Stimulated activated CD8-positive, alpha-beta memory T cell treated with anti-CD3 and anti-CD28 coated beads, Interleukin-4, amount 100 ng/mL, for 4 hours (primary cell): ENCODE measurements at places on chromosomes 6 and 20.

- DNase-seq: no peak
These were observed 9.6 kb upstream of the TJAP1 start for GRCh38 chr6:43467752-43468151.

- DNase-seq: no peak
These were observed 222.2 kb downstream of the TMEM242 start for GRCh38 chr6:157101166-157101565.

- DNase-seq: no peak
These were observed 168.9 kb downstream of the CDK19 start for GRCh38 chr6:110646419-110646698.

- DNase-seq: no peak
These were observed 125.6 kb downstream of the EYA2 start for GRCh38 chr20:47020231-47020630.

DNA sequence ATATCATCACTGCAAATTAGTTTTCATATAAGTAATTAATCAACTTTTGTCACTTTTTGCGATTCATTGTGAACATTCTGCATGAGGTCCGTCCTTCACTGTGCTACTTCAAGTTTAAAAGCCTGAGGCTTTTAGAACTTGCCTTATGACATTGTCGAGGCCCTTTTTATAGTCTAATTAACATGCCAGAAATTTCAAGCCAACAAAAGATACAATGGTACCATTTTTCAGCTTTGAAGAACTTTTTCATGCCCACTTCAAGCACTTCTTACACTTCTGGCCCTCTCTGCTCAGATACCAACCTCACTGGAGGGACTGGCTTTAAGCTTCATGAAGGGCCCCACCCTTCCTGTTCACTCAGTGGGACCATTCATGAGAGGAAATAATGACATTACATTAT lies 323.1 kb downstream of the TPBG start:
- DNase-seq: no peak

GRCh38 chr6:19472153-19472552 lies 365.0 kb upstream of the ID4 start:
- no peak for DNase-seq

GRCh38 chr6:85113934-85114580 lies 335.8 kb upstream of the NT5E start:
- no peak for DNase-seq

GRCh38 chr20:47799116-47799715 lies 13.9 kb upstream of the SULF2 start:
- no peak for DNase-seq

DNA sequence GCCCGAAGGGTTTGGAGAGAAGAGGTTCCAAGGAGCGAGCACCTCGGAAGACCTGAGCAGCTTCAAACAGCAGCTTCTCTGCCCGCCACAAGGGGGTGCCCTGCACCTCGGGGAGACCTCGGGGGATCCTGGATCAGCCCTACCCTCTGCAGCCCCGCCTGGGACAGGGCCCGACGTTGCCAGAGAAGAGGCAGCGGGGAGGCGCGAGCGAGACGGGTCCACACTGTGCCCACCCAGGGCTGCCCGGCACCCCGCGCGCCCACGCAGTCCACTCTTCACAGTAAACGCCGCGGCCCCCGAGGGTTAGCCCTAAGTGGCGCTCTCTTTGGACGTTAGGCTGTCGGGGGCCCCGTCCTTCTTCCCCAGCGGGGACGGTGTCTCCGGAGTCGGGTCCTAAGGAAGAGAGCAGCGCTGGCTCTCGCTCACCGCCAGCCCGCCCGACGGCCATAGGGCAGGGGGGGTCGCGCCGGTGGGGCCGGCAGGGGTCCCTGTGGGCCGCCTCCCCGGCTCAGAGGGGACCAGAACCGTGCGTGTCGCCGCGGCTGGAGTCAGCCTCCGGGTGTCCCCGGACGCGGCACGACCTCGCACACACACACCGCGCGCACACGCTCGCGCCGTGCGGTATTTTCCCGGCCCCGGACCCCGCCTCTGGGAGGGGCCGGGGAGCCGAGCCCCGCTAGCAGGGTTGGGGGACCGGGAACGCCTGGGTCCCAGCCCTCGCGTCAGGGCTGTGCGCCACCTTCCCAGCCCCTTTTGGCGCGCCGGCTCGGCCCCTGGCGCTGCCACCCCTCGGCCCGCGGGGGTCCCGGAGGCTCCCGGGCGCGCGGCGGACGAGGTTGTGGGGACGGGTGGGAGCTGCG lies 929 bp downstream of the CDH22 start:
- peak; percentile 49 for DNase-seq

- DNase-seq: no peak
These were observed 55.1 kb upstream of the APCDD1L start for GRCh38 chr20:58570204-58570859.

- no peak for DNase-seq
These were observed 44.9 kb upstream of the TMEM170B start for GRCh38 chr6:11492464-11493290.

DNA sequence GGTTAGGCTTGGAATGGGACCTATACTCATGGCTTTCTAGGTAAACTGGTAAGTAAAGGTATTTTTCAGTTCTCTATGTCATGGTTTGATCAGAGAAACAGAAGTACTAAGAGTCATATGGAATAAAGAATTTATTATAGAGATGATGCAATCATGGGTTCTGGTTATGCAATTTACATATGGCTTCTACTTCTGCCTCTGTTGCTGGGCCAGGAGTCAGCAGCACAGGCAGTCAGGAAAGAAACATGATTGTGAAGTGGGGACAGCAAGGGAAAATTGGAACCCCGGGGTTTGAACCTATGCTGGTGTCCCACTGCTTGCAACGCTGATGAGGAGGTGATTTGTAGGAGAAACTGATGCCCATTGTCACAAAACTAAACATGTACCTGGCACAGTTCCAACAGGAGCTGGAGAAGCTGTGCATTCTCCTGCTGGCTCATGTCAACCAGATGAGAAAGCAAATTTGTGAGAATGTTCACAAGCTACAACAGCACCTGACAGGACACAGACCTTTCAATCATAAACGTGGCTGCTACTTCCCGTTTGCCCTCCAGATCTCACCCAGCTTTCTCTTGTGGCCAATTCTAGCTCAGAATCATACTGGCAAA lies 887.1 kb downstream of the TFAP2A start:
- DNase-seq: no peak

- DNase-seq: no peak
These were observed 1956.6 kb upstream of the DEFB115 start for GRCh38 chr20:29300579-29301551.

- DNase-seq: no peak
These were observed 241.1 kb downstream of the TENT5A start for GRCh38 chr6:81511423-81511822.

- no peak for DNase-seq
These were observed 61.1 kb downstream of the ID4 start for GRCh38 chr6:19898141-19898740.

- no peak for DNase-seq
These were observed 22.8 kb upstream of the FAM83C start for GRCh38 chr20:35314816-35315631.

DNA sequence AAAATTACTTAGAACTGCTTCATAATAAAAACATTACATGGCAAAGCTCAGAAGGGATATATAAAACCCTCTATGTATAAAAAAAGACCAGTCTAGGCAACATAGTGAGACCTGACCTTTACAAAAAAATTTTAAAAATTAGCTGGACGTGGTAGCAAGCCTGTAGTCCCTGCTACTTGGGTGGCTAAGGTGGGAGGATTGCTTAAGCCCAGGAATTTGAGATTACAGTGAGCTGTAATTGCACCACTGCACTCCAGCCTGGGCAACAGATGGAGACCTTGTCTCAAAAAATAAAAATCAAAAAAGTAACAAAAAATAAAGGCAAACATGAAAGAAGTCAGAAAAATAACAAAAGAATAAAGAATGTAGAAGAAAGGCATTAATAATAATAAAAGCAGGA lies 21.5 kb upstream of the TPD52L1 start:
- no peak for DNase-seq

DNA sequence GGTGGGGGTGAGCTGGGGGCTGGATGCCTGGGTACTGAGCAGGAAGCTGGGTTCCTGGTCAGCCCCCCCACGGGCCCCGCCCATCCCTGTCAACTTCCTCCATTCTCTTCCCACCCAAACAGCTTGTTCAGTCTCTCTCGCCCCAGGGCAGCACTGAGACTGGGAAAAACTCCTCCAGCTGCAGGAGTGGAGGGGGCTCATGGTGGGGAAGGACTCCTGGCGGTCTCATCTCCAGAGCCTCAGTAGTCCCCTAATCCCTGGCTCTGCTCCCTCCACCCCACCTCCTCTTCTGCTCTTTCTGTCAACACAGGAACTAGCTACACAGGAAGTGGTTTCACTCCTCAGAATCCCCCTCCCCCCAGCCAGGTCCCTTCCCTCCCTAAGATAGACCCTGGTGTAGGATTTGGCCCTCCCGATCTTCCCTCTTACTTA lies at the start of gene GPSM3:
TSS of gene GPSM3 (minus strand) at position 36 of the 432 bp plus-strand sequence. CDS start 130 bp downstream, outside the sequence.
- DNase-seq: no peak

DNA sequence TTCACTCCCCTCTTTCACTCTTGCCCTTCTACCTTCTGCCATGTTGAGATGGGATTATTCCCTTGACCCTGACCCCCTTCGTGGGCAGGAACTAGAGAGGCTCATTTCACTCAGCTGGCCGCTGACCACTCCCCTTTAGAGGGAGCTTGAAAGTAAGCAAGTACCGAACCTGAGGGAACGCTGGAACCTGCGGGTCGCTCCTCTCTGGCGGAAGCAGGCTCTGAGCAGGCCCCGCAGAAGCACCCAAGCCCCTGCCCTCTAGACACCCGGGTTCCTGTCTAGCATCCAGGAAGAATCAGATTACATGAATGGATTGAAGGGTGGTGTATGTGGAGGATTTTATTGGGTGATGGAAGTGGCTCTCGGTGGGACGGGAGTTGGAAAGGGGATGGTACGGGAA lies 11.9 kb upstream of the MYCT1 start:
- DNase-seq: no peak
